ENCODE measurements at places on chromosomes 3 and 15.

- DNase-seq: no peak
These were observed 35.6 kb upstream of the RASGRP1 start for GRCh38 chr15:38600236-38600635.

GRCh38 chr15:34239151-34239808 lies 14.5 kb downstream of the EMC4 start:
- peak; percentile 85 for DNase-seq

DNA sequence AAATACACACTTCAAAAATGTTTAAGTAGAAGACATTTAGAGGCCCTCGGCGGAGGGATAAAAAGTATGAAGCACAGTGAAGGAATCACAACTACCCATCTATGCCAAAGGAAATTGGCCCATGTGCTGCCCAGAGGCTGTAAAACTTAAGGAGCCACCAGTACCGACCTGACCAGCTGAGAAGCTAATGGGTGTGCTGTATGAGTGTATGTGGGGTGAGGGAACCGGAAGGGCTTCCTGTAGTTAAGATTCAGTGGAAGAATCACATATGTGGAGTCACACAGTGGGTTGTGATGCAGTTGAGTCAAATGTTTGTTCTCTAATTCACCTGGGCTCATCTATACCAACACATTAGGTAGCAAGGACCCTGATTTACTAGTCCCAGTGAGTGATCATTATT lies 516.0 kb upstream of the IL12A start:
- no peak for DNase-seq

DNA sequence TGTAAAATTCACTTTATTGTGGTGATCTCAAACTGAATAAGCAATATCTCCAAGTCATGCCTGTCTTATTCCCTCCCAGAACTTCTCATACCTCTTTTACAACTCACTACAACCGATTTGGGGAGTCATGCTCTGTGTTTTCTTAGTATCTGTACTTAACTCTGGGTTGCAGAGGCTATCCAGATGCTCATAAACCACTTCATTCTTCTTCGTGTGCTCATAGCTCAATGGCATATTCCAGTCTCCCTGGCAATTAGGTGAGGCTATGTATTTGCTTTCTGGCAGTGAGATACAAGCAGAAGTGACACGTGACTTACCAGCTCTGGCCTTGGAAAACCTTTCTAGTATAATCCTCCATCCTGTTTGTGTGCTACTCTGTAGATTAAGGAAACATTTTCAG lies 360.9 kb downstream of the ZNF385D start:
- peak; percentile 72 for DNase-seq

DNA sequence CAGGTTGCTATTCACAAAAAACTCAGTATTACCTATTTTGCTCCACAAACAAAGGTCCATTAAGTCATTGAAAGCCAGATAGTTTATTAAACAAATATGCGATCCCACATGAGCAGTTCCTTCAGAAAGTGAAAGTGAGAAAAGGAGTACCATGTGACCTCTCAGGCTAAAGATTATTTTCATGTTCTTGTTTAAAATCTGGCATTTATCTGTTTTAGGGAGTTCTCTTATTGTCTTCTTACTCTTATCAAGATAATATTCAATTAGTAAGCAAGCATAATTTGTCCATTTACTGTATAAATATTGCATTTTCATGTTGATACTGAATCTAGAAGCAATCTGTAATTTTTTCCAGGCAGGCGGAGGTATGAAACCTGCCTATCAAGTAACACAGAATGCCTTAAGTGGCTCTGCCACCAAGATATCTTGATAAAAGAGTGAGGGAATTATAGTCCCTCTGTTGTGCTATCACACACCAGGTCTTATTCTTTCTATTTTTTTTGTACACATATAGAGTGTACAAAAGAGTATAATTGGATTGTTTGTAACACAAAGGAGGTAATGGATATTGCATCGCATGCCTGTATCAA lies 20.1 kb upstream of the PLSCR5 start:
- peak; percentile 31 for DNase-seq

DNA sequence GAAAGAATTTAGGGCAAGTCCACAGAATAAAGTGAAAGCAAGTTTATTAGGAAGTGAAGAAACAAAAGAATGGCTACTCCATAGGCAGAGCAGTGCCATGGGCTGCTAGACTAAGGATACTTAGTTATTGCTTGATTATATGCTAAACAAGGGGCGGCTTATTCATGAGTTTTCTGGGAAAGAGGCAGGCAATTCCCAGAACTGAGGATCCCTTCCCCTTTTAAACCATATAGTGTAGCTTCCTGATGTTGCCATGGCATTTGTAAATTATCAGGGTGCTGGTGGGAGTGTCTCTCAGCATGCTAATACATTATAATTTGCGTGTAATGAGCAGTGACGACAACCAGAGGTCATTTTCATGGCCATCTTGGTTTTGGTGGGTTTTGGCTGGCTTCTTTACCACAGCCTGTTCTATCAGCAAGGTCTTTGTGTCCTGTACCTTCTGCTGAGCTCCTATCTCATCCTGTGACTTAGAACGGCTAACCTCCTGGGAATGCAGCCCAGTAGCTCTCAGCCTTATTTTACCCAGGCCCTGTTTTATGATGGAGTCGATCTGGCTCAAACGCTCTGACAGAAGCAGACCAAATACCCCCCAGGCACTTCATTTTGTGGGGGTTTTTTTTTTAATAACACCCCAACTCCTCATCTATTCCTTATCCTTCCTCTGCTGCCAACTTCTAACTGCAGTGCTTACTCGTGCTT lies 103.0 kb upstream of the RARB start:
- DNase-seq: no peak

DNA sequence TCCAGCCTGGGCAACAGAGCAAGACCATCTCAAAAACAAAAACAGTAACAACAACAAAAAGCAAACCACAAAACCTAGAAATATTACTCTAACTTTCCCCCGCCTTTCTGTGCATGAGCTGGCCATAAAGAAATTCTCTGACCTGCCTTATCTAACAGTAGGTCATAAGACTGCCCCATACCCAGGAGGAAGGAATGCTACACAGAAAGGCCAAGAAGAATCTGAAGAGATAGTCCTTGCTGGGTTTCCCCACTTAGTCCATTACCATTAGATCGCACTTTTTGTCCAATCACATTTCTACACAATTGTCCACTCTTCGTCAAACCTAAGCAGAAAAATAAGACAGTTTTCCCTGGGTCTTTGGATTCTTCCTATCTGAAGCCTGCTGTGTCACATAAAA lies 23.5 kb downstream of the CIAO2A start:
- no peak for DNase-seq

DNA sequence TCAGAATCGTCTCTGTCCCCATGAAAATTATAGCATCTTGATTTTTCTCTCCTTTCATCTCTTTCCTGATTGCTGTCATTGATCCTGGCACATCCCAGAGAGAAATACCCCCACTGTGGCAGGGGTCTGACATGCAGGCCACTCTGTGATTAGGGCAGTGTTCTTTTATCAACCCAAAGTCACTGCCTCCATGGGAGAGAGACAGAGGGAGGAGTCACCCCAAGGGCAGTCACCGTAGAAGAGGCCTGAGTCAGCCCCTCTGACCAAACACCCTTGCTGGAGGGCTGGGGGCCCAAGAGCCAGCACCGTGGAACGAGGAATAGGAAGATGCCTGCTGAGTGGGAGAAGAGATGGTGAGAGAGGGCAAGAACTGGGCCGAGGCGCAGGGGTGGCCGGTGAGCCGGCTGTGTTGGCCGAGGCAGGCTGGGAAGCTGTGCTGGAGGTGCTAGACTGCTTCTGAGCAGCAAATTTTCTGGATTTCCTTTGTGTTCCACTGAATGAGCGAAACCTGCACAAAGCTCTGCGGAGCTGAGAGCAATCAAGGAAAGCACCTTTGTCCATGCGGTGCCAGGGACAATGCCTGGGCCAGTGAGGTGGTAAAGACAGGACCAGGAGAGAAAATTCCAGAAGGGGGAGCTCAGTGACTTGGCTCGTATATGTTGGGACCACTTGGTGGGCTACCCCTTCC lies 103.8 kb downstream of the ADCY5 start:
- DNase-seq: peak; percentile 7

DNA sequence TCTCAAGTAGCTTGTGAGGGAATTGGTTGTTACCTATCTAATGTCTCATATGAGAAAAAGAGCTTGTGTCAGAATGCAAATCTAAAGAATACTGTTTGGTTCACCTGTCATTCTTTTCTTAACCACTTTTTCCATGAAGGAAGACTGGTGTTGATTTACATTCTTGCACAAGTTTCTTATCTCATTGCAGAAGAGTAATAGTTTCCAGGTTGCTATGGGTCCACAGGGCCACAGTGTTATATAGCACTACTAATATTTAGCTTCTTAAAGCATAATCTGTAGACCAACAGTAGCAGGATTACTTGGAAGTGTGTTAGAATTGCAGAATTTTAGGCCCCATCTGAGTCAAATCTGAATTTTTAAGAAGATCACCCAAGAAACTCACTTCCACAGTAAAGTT lies 697.5 kb downstream of the GBE1 start:
- no peak for DNase-seq

GRCh38 chr15:46312133-46312740 lies 677.4 kb downstream of the SQOR start:
- DNase-seq: peak; percentile 52

GRCh38 chr3:111047042-111047441 lies 24.6 kb upstream of the NECTIN3 start:
- DNase-seq: no peak

GRCh38 chr15:70192490-70192889 lies 94.8 kb upstream of the TLE3 start:
- no peak for DNase-seq

DNA sequence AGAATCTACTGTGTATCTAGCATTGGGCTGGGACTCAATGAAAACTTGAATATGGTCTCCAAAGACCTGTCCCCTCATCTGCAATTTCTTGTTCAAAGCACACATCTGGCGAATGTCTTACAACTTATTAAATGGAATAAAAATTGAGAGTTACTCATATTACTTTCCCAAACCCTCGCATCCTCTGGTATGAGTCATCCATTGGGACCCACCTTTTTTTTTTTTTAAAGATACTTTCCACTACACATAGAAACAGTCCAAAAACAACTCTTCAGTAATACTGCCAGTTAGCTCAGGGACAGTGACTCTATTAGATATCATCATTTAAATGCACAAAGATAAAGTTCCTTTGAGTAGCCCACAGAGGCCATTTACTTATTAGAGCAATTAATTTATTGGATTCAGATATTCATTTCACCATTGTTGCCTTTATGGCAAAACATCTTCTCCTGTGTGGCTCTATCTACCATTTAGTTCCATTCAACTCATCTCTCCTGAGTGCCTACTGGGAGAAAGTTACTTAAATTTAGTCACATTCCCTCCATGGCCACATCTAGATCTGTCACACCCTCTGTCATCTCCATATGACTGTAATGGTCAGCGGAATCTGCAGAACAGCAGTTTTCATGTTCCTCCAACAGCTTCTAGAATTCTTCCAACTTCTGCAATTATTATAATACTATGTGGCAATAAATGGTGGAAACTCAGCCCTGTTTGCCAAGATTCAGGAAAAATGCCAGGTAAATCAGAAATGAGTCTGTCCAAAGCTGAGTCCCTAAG lies 77.9 kb upstream of the ARHGEF3 start:
- DNase-seq: peak; percentile 60

- DNase-seq: no peak
These were observed 100.2 kb upstream of the PRR23E start for GRCh38 chr3:127092776-127093175.

GRCh38 chr3:140360332-140360731 lies 317.5 kb upstream of the TRIM42 start:
- DNase-seq: no peak

- no peak for DNase-seq
These were observed 160.0 kb downstream of the SQOR start for GRCh38 chr15:45794712-45795439.

DNA sequence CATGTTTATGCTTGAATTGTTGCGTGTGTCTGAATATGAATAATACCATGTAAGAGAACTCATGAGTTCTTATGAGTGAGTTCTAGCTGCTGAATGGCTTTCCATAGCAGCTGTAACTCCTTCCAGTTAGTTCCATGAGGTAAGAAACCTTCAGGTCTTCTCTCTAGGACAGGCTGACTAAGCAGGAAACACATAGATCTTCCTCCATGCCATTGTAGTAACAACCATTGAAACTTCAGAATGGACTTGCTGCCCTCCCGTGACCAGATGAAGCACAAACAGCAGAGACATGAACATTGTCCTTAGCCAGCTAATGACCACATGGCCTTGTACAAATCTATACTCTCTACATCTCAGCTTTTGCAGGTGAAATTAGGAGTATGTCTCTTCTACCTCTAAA lies 200.0 kb downstream of the ZNF385D start:
- peak; percentile 24 for DNase-seq

GRCh38 chr15:96619174-96619573 lies 288.7 kb downstream of the NR2F2 start:
- DNase-seq: no peak

DNA sequence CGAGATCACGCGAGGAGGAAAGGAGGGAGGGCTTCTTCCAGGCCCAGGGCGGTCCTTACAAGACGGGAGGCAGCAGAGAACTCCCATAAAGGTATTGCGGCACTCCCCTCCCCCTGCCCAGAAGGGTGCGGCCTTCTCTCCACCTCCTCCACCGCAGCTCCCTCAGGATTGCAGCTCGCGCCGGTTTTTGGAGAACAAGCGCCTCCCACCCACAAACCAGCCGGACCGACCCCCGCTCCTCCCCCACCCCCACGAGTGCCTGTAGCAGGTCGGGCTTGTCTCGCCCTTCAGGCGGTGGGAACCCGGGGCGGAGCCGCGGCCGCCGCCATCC lies 1.1 kb upstream of the SETD5 start:
- DNase-seq: peak; percentile 98

DNA sequence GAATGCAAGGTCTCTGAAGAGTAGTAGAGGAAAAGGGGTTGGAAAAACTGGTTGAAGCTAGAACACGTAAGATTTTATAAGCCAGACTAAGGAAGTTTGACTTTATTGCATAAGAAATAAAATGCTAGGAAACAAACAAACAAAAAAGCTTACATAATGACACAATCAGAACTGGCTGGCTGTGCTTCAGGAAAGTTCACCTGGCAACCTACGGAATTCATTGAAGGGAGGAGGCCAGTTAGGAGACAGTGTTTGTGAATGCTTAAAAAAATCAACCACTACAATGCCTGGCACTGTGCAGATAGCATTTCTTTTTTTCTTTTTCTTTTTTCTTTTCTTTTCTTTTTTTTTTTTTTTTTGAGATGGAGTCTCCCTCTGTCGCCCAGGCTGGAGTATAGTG lies 1.9 kb upstream of the ICE2 start:
- DNase-seq: no peak

DNA sequence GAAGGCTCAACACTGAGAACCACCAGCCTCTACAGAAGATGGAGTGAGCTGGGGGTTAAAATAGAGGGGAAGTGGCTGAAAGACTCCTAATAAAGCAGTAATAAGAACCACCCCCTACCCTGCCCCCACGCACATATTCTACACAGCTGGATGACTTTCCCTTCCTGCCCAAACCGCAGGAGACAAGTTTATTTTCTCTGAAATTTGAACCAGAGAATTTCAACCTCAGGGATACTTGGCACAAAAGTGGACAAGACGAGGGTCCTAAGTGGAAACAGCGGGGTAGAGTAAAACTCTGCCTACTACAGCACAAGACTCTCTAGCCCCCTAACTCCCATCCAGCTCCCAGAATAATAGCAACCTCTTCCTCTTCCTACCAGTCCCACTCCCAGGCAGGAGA lies 28.4 kb downstream of the USF3 start:
- peak; percentile 74 for DNase-seq
